SIG-M5 (cell line): ENCODE measurements at places on chromosomes 6 and 20.
A peak's percentile ranks its signal among the peaks of the same experiment; 100 is the strongest.

- DNase-seq: no peak
Observed at GRCh38 chr20:56316051-56316450, 42.7 kb upstream of the FAM210B start.

DNA sequence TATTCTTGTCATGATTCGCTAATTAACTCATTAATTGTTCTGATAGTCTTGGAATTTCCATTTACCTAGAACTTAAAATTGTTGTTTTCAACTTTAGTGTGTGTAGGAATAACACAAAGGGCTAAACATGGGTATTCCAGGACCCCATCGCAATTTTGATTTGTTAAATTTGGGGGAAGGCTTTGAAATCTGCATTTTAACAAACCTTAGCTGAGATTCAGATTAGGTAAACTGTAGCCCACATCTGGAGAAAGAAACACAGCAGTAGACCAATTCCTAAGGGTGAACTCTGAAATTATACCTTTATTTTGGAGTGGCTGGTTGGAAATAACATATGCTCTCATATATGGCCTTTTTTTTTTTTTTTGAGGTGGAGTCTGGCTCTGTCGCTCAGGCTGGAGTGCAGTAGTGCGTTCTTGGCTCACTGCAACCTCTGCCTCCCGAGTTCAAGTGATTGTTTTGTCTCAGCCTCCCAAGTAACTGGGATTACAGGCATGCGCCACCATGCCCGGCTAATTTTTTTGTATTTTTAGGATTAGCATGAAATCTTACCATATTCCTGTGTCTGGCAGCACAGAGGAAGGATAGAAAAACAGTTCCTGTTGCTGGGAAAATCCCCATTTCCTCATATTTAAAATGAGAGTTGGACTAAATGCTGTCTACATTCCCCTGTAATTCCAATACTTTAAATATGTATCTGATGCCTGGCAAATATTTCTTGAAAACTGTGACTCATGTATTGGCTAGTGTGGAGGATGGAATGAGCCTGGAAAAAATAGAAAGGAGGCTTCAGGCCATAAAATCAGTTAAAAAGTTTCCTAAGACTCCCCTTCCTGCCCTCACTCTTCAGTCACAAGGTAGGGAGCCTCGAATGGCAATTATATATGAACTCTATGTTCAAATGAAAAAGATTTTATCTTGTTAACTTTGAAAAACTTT, 96.7 kb upstream of the FAM184A start:
- no peak for DNase-seq

GRCh38 chr6:52361414-52361944, 472 bp upstream of the PAQR8 start:
- no peak for DNase-seq

DNA sequence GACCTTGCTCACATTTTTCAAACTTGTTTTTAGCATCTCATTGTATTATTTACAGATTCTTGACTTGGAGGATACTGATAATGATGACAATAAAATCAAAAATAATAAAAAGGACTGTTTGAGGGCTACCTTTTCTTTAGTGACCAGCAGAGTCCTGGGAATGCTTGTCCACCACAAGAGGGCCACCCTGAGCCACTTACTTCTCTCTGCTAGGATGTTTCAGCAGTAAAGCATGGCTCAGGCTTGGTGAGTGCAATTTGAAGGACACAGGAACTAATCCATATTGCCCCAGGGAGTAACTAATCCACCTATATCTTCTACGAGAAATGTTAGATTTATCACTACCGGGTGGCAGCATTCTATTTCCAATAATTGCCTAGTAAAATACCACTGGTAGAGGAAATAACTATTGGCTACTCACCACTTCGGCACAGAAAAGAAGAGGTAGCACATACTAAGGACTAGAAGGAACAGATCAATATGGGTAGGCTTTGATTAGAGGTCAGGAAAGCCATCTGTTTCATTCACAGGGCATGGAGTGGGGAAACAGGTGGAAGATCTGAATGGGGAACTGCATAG, 5.8 kb upstream of the KIAA0408 start:
- no peak for DNase-seq

DNA sequence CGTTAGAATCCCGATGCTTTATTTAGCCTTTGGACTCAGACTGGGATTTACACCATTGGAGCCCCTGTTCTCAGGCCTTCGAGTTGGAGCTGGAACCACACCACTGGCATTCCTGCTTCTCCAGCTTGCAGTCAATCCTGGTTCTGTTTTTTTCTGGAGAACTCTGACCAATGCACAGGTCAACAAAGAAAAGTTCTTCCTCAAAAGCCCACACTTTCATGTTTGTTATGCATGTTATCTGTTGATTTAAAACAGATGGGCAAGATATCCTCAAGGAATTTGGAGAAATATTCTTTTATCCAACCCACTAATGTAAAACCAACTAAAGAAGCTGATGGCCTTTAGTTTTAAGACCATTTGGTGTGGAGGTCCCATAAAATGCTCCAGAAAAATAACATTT, 205.7 kb downstream of the ANKRD60 start:
- no peak for DNase-seq

GRCh38 chr6:136887953-136888352, 34.1 kb upstream of the SLC35D3 start:
- no peak for DNase-seq

- peak; percentile 8 for DNase-seq
Observed at GRCh38 chr6:153511896-153512496, 380.9 kb upstream of the RGS17 start.

DNA sequence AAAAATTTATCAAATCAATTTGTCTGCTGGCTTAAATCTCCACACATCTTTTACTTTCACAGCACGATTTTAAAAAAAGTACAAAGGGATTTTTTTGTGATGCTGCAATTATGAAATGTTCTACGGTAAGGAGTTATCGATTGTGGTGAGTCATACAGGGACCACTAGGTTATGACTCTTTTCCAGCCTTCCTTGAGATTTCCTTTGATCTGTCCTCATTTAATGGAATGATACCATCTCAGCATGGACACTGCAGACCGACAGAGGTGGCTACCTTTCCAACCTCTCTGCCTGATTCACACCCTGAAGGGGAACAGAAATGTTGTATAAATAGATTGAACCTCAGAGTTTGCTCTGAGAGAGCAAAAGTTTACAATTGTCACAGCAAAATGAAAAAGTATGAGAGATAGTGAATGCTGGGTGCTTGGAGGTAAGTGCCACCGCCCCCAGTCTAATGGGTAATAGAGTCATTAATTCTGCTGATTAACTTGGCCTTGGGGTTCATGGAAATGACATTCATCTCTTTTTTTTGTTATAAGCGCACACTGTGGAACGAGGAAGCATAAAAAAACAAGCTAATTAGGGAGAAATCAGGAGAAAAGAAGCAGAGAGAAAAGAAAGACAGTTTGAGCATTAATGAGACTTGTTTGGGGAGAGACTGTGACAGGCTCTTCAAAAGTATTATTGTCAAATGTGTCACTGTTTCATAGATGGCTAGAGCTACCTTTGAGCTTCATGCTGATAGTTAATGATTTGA, 306.0 kb downstream of the RNF144B start:
- no peak for DNase-seq

- DNase-seq: no peak
Observed at GRCh38 chr20:15642109-15642508, 931.1 kb downstream of the KIF16B start.

DNA sequence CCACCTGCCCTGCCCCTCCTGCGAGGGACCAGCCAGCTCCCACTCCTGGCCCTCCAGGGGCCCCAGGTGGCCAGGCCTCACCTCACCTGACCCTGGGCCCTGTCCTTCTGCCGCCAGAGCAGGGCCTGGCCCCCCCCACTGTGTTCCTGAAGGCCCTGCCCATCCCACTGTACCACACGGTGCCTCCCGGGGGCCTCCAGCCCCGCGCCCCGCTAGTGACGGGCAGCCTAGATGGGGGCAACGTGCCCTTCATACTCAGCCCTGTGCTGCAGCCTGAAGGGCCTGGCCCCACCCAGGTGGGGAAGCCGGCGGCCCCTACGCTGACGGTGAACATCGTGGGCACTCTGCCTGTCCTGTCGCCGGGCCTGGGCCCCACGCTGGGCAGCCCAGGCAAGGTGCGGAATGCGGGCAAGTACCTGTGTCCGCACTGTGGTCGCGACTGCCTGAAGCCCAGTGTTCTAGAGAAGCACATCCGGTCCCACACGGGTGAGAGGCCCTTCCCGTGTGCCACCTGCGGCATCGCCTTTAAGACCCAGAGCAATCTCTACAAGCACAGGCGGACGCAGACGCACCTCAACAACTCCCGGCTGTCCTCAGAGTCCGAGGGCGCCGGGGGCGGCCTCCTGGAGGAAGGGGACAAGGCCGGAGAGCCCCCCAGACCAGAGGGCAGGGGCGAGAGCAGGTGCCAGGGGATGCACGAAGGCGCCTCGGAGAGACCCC, 27.6 kb downstream of the ZNF831 start:
- no peak for DNase-seq

DNA sequence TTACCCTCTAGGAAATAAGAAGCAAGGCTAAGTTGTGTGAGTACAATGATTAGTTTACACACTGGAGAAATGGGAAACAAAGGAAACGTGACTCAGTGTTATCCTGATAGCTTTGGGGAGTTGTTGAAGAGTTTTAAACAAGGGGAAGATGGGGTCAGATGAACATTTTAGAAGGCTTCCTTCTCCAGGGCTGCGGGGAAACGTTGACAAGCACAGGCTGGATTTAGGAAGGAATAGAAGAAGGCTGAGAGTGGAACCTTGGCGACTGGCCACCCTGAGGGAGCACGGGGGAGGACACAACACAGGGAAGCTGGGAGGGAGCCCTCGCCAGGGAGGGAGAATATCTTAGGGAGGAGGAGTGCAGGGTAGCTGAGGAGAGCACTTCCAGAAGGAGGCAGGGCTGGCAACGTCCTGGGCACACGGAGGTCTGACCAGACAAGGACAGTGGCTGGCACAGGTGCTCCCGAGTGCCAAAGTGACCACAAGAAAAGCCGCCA, 134.7 kb downstream of the AIG1 start:
- DNase-seq: no peak

- DNase-seq: no peak
Observed at GRCh38 chr20:45377269-45377668, 856 bp downstream of the TP53TG5 start.

GRCh38 chr6:7479801-7480266, 61.6 kb upstream of the DSP start:
- no peak for DNase-seq

DNA sequence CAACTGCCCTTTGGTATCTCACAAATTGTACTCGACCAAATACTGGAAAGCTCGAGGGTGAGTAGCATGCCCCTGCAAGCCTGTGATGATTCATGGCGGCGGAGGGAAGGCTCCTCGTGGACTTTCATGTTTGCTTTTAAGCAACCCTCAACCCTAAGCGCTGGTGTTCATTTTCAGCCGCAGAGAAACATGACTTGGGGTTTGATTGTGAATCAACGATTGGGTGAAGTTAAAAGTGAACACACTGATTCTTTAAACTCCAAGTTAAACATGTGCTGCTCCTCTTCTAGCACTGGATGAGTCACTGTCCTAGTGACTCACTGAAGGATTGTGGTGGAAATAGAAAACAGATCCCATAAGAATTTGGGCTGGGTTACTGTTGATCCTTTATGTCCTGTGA, 8.3 kb downstream of the CD109 start:
- no peak for DNase-seq

GRCh38 chr6:128914051-128914450, 31.1 kb downstream of the LAMA2 start:
- no peak for DNase-seq

GRCh38 chr6:10838794-10839333, 525 bp upstream of the MAK start:
- DNase-seq: no peak

DNA sequence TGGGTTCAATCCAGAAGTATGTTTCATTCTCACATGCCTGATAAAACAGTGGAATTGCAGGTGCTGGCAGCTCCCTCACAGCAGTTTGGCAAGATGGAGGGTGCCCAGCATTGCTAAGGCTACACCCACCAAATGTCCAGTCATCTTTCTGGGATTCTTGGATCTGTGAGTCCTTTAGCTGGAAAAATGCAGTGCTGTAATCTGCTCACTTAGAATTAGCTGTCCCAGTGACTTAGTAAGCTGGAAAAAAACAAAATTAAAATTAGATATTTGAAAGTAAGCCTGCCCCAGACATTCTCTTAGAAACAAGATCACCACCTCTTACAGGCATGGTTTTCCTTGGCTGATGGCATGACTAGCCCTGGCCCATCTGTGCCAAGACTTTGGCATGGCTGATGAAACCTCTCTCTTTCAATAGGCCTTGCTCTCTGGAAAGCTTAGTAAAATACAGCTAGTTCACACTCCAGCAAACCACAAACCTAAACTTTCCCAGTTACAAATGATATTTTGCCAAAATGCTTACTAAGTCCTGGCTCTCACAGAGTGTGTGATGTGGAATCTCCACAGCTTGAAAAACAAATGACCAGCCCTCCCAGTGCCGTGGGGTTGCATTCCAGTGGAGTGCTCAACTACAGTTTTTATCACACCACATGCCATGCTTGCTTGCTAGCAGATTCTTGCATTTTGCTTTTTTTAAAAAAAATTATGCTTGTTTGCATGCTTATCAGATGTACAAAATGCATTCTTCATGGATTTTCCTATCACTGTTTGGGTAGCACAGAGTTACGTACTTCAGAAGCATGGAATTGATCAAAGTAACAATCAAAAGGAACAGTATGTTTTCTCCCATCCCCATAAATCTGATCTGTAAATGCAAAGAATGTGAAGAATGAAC, 261.5 kb downstream of the EYA4 start:
- no peak for DNase-seq

DNA sequence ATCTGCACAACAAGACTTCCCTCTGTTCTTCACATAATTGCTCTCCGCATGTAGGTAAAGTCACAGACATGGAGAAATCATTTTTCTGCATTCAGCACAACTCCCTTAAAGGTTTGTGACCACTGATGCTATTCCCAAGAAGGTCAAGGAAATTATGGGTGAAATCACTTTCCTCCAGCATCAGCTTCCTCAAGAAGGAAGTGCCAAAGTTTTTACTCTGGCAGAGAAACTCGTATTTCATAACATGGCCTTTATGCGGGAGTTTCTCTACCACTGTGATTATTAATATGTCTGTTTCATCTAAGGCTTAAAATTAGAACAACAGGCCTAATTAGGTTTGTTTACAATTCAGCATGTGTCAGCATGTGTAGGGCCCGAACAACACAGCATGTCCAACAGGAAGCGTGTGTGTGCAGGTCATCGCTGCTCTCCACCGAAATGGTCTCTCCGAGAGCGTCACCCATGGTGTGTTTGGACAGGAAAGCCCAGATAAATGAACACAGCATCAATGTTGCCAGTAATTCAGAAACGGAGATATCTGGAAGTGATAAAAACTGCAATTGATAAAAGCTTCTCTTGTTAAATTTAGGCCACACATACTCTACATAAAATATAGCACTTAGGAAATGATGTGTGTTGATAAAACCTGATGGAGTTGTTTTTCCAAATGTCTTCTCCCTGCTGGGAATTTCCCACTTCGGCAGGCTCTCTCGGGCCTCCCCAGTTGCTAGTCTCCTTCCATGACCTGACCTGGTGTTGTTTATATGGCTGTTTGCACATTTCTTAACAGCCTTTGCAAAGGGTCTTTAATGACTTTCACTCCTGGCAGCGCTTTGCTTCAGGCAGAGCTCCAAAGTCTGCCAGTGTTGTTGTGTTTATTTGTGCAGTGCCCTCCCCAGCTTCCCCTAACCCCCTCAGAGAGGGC, 265.1 kb upstream of the CEP162 start:
- DNase-seq: no peak
